A549 treated with CORT108297 at 1 μM for 4 hours (cell line): ENCODE measurements at places on chromosomes 2 and 18. TPM values are rescaled to one million over a fixed set of nuclear protein-coding genes. Genes with fewer than 3 reads are reported as not detected.

TLX2 gene
- 0.16 to 0.44 TPM (median 0.27 TPM) in 5 replicates for total RNA-seq

CDK15 gene
- total RNA-seq: not detected in 5 replicates

IL36RN gene
- 0.05 to 0.25 TPM (median 0.14 TPM) in 4 of 5 replicates, not detected in the other for total RNA-seq

CCL20 gene
- total RNA-seq: 2.7 to 7.7 TPM (median 5.4 TPM) in 5 replicates

CTNNA2 gene
- 0.17 to 0.35 TPM (median 0.28 TPM) in 5 replicates for total RNA-seq

TOGARAM2 gene
- total RNA-seq: 0.08 to 0.23 TPM (median 0.19 TPM) in 5 replicates

ETAA1 gene
- total RNA-seq: 8.0 to 10.3 TPM (median 9.7 TPM) in 5 replicates

MRPL30 gene
- total RNA-seq: 31.6 to 70.5 TPM (median 32.1 TPM) in 5 replicates

TGIF1 gene
- 106 to 166 TPM (median 153 TPM) in 5 replicates for total RNA-seq

PFN4 gene
- 0.77 to 1.9 TPM (median 1.2 TPM) in 5 replicates for total RNA-seq

CLEC4F gene
- not detected in 5 replicates for total RNA-seq

LYPD6B gene
- total RNA-seq: 0.12 TPM in 1 of 5 replicates, not detected in the others

MYO5B gene
- 10.0 to 12.3 TPM (median 11.0 TPM) in 5 replicates for total RNA-seq

CFAP65 gene
- 0.15 to 0.24 TPM (median 0.20 TPM) in 5 replicates for total RNA-seq

ADD2 gene
- 18.0 to 29.0 TPM (median 26.1 TPM) in 5 replicates for total RNA-seq

ECEL1 gene
- total RNA-seq: 0.12 to 0.27 TPM (median 0.14 TPM) in 5 replicates

MERTK gene
- total RNA-seq: 1.7 to 2.0 TPM (median 1.8 TPM) in 5 replicates

HTR2B gene
- total RNA-seq: 0.05 to 0.09 TPM (median 0.08 TPM) in 5 replicates

DCC gene
- not detected in 5 replicates for total RNA-seq

SLC4A3 gene
- total RNA-seq: 2.5 to 4.1 TPM (median 3.1 TPM) in 5 replicates

NR4A2 gene
- 1.7 to 3.3 TPM (median 2.8 TPM) in 5 replicates for total RNA-seq

ABCB11 gene
- 0.01 to 0.02 TPM (median 0.02 TPM) in 5 replicates for total RNA-seq

NCL gene
- 745 to 871 TPM (median 767 TPM) in 5 replicates for total RNA-seq

TRAF3IP1 gene
- total RNA-seq: 9.3 to 14.3 TPM (median 13.2 TPM) in 5 replicates

PHLPP1 gene
- total RNA-seq: 4.7 to 7.2 TPM (median 6.7 TPM) in 5 replicates

POTEI gene
- total RNA-seq: 0.01 TPM in 2 of 5 replicates, not detected in the others

GREB1 gene
- total RNA-seq: 2.5 to 3.0 TPM (median 2.8 TPM) in 5 replicates

BCL2L11 gene
- total RNA-seq: 7.2 to 10.1 TPM (median 9.4 TPM) in 5 replicates

GPBAR1 gene
- total RNA-seq: 0.08 to 0.17 TPM (median 0.11 TPM) in 5 replicates

ATIC gene
- 205 to 222 TPM (median 213 TPM) in 5 replicates for total RNA-seq

HOXD13 gene
- total RNA-seq: 0.16 to 0.27 TPM (median 0.23 TPM) in 5 replicates

IL1R2 gene
- total RNA-seq: 0.53 to 0.97 TPM (median 0.68 TPM) in 5 replicates

CYP27C1 gene
- total RNA-seq: 3.8 to 4.9 TPM (median 4.5 TPM) in 5 replicates

STARD6 gene
- total RNA-seq: 0.15 TPM in 1 of 5 replicates, not detected in the others

SLC30A3 gene
- 2.4 to 4.1 TPM (median 3.9 TPM) in 5 replicates for total RNA-seq
